ELR (cell line): ENCODE measurements at places on chromosomes 1 and 21.

GRCh38 chr1:60151311-60151710 lies 77.7 kb upstream of the C1orf87 start:
- DNase-seq, result no peak

DNA sequence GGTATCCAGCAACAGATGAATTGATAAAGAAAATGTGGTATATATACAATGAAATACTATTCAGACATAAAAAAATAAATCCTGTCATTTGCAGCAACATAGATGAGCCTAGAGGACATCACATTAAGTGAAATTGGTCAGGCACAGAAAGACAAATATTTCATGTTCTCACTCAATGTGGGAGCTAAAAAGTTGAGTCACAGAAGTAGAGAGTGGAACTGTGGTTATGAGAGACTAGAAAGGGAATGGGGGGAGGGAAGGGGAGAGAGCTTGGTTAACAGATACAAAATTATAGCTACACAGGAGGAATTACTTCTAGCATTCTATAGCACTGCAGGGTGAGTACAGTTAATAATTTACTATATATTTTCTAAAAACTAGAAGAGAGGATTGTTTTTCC lies 37.1 kb upstream of the SERPINC1 start:
- peak; percentile 17 for DNase-seq

- DNase-seq, result no peak
Measured at GRCh38 chr1:114216431-114217173, 62.9 kb upstream of the SYT6 start.

DNA sequence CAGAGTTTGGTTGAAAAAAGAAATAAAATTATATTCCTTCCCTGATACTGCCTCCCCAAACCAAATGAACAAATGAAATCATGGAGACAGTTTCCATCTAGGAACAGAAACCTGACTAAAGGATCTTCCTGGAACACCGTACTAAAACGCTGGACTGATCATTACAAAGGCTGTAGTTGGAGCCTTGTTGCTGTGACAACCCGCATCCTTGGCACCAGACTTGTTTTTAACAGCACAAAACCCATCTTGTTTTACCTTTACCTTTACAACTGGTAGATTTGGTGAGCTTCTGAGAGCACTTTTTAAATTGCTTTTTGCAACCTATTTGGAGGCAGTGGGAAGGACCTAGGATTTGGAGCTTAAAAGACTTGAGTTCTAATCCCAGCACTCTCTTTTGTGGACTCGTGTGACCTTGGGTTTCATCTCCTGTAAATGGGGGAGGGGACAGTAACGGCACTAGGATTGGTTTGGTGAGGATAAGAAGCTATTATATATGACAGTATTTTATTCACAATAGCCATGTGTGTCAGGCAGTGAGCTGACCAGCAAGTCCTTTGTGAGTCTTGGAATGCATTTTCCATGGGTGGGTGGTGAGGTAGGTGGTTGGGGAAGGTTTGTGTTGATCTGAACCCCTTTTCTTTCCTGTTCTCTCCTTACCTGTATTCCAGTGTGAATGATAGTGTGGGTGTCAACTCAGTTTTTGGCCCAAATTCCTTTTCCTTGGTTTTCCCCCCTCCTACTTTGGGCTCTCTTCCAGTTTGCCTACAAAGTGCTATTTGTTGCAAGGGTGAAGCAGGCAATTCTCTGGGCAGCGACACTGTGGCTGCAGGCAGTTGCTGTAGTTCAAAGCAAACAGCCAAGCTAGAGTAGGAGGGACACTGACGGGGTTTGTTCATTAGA lies 12.6 kb downstream of the LRRC8D start:
- DNase-seq, result no peak

DNA sequence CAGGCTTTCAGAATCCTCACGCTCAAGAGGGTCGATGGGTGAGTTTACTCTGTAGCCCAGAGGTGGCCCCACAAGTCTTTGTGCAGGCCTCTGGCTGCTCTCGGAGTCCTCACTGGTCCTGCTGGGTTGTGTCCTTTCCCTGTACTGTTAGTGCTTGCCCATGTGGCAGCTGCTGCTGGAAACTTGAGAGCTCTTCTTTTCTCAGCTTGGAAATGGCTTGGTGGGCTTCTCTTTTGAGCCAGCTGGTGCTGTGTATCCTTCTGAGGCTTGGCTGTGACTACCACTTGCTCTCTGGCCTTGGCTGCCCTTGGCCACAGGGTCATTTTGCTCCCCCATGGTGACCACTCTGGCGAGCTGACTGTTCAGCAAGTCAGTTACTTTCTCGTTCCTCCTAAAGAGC lies 82.2 kb upstream of the LMO4 start:
- no peak for DNase-seq

GRCh38 chr21:28821276-28822122 lies 171.2 kb downstream of the LTN1 start:
- DNase-seq, result no peak

GRCh38 chr21:42042651-42043050 lies 28.5 kb upstream of the UMODL1 start:
- no peak for DNase-seq

GRCh38 chr1:20840731-20841130 lies 53.6 kb upstream of the HP1BP3 start:
- DNase-seq, result no peak

DNA sequence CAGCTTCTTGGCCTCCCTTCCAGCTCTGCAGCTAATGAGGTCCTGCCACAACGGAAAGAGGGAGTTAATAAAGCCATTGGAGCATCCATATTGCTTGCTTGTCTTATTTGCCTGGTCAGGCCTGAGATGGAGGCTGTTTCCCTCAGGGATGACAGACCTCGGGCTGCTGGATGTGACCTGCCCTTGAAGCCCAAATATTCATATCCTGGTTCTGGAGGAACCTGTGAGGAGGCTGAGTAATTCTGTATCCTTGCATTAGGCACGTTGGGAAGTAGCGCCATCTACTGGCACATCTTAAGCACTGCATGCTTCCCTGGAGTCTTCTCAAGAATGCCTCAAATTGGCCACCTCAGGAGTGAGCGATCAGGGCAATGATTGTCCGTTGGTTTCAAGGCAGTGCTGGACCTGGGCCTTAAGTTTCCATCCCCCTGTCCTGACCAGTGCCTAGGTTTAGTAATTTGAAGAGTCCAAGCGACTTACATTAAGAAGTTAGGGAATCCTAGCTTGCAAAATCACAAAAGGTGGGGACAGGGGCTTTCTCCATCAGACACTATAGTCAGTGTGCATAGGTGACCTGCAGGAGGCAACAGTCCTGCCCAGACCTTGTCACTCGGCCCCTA lies 13.8 kb upstream of the NASP start:
- peak; percentile 82 for DNase-seq

- no peak for DNase-seq
Measured at GRCh38 chr1:210908257-210908656, 225.7 kb downstream of the KCNH1 start.

DNA sequence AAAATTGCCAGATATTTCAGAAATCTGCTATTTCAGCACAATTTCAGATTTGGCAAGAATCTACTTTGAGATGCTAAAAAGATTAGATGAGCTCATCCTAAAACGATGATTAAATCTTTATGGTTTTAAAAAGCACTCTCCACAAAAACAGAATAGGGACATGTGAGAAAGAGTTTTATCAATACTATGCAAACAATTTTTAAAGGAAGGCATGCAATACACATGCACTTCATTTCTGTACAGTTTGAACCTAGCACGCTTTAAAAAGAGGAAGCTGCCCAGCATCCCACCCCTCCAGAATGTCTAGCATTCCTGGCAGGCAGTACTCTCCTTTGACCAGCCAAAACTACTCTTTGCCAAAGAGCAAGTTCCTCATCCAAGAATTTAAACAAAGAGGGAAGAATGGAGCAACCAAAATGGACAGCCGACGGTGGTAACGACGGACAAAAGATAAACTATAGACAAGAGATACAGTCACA lies 1.3 kb downstream of the ARHGAP29 start:
- DNase-seq, result peak; percentile 41
